Stimulated activated naive CD4-positive, alpha-beta T cell treated with Interleukin-2 at 50 U/mL for 16 hours (primary cell): ENCODE measurements at places on chromosomes 12 and 14.

- DNase-seq, result no peak
Observed at GRCh38 chr14:90897022-90897421, 80.8 kb upstream of the TTC7B start.

- DNase-seq, result no peak
Observed at GRCh38 chr14:69468949-69469348, 15.6 kb upstream of the PLEKHD1 start.

DNA sequence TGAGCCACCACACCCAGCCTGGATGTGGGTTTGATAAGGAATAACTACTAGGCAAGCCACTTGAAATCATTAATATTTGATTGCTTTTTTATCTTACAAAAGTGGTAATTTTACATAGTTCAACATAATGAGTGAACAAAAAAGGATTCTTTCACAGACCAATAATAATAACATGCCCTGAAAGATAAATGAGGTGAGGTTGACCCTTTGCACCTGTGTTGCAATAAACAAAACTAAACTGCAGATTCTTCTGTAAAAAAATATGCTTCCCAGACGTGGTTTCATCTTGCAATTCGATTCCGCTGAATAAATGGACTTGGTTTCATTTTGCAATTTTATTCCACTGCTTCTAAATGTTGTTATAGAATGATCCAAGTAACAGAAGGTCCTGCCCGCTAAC, 1514.9 kb upstream of the TMEM132C start:
- no peak for DNase-seq

GRCh38 chr12:32821293-32821692, 65.6 kb upstream of the YARS2 start:
- no peak for DNase-seq
